HS-5 (cell line): ENCODE measurements at places on chromosomes 2 and 18.

DNA sequence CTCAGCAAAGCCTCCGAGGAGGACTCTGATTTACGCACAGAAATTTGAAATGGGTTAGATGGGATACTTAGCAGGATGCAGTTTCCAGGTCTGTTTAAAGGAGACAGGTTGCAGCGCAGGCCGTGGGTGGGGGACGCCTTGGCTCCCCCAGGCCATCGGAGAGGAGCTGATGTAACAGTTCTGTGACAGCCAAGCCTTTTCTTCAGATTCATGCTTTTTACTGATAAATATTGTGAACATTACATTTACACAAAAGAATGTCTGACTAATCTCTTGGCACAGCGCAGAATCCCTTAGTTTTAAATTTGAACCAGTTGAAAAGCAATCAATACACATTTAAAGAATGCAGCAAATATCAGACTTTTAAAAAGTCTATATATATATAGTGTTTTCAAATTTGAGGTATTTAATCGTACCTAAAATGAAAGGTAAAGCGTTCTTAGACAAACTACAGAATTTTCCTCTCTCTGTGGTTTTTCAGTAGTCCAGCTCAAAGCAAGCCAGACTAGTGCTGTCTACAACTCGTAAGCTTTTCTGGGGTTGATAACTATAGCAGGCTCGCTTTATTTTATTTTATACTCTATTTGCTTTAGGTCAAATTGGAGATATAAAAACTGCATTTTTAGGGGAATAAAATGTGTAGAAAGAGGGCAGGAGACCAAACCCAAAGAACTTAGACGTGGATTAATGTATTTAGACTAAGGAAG is 221.9 kb downstream of the PIEZO2 start:
- peak; percentile 46 for DNase-seq

GRCh38 chr2:133287709-133288108 is 280.6 kb downstream of the NCKAP5 start:
- no peak for DNase-seq

GRCh38 chr2:66682476-66682875 is 247.6 kb downstream of the MEIS1 start:
- DNase-seq: no peak

- DNase-seq: no peak
These were observed 326.7 kb downstream of the SUCLG1 start for GRCh38 chr2:84132370-84132769.

DNA sequence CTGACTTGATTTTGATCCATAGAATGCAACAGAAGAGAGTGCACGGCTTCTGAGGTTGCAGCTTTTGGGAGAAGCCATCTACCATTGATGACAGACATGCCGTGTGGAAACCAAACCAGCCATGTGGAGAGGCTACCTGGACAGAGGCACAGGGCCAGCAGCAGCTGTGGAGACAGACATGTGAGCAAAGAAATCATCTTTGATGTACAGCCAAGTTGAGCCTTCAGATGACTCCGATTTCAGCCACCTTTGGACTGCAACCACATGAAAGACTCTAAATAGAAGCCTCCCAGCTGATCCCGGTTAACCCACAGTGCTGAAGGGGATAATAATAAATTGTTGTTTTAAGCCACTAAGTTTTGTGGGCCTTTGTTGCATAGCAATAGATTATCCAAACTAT is 54.2 kb downstream of the TSN start:
- DNase-seq: no peak

- DNase-seq: no peak
These were observed 36.1 kb upstream of the CAB39 start for GRCh38 chr2:230676546-230676945.

DNA sequence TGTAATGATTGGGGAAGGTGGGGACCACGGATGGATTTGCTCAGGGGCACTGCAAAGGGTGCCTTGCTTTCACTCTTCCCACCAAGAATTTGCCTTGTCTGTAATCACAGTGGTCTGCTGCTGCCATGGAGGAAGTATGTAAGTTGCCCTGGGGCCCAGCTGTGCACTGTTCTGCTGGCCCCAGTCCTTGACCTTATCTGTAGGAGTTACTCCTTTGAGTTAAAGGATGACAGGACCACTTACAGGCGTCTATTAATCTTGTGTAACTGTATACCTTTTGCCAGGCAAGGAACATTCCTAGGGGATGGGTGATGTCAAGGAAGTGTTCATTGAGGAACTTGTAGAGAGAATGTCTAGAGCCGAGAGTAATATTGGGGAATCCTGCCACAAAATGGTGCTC is 212.8 kb upstream of the LRRTM1 start:
- no peak for DNase-seq

GRCh38 chr2:207180741-207181140 is 15.0 kb upstream of the KLF7 start:
- no peak for DNase-seq

DNA sequence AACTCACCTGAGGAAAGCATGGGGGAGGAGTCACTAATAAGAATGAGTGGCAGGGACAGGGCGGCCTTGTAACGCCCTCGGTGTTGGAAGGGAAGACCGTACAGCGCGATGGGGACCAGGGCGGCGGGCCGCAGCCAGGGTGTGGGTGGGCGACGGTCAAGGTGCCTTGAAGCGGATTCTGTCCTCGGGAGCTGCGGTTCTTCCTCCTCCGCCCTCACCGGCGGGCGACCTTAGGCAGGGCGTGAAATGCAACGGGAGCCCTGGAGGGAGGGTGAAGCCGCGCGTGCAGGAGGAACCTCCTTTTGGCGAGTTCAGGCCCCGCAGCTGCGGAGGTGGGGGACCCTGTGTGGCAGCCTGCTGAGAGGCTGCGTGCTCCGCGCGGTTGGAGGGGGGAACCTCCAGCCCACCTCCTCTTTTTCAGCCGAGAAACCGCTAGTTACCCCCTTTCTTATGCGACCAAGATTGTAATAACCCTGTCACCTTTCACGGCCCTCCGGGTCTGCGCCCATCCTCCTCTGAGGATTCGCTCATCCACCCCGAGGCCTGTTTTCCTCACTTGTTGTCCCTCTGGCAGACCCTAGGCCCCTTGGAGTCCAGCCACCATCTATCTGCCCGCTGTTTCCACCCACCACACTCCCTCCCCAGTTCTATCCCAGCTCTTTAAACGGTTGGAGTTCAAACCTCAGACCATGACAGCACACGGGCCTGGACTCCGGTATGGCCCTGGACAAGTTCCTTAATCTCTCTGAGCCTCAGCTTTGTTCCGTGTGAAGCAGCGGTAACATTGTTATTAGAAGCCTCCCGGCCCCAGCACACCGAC is 823 bp upstream of the RNU2-63P start:
- no peak for DNase-seq

DNA sequence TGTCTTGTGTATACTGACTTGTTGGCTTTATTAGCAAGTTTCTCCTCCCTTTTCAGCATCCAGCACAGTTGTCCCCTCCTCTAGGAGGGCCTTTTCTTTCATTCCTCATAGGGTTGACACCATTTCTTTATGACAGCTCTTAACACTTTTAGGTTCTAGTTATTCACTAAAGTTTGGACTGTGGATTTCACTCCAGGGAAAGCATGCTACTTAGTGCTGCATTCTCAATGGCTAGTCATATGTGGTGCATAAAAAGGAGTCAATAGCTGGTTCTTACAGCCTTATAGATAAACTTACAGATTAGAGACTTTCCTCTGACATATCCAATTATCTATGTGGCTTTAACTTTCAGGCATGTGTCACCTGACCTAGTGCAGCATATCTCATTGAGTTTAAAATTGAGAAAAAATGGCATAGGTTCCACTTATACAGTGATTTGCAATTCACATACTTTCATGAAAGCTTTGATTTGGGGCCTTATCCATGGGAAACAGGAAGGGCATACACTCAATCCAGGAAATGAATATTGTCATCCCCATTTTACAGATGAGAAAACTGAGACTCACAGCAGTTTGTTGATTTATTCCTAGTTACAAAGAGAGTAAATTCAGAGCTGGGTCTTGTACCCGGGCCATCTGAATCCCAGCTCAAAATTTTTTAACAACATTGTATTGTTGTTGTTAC is 289.7 kb downstream of the LPIN1 start:
- DNase-seq: no peak

DNA sequence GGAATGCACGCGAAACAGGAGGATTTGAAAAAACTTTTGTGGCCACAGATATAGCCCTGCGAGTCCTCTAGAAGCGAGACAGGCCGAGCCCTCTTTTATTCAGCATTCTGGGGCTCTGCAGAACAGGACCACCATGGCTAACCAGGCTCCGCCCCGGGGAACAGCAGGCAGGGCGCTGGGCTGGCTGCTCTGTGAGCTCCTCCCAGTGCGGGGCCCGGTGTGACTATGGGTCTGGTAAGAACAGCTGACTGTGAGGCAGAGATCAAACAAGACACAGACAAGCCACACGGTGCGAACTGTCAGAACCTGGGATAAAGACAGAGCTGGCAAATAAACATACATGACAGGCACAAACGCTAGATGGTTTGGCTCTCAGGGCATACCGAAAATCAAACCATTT is 15.5 kb downstream of the PXDN start:
- no peak for DNase-seq

DNA sequence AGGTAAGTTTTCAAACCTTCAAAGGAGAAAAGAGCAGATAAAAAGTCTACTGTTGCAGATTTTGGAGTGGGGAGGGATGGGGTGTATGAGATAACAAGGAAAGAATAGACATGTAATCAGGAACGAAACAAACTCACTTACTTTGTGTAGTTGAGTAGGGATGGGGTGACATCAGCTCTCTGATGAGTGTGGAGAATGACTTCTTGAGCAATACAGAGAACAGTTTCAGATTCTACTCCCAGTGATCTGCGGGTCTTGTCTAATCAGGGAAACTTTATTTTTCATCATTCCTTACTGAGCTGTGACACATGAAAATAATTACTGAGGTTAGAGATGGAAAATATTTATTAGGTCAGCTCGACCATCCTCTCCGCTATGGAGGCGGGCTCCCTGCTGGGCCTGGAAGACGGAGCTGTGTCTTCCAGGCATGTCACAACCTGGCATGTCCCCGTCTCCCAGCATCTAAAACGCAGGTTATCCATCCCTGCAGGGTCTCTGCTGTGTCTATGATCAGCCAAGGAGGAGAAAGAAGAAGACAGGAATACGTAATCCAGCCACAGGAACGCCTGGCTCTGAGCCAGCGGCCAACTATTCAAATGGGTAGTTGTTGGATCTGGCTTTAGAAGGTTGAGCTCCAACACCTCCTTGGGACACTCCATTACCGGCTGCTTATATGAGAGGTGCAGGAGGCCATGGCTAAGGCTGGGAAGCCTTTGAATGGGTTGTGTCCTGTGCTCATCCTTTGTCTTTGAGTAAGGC is 99.0 kb upstream of the SATB2 start:
- no peak for DNase-seq

- no peak for DNase-seq
These were observed 180.3 kb downstream of the MYO5B start for GRCh38 chr18:50014606-50015005.
